ENCODE measurements at places on chromosomes 2 and 18. TPM values are rescaled to one million over a fixed set of nuclear protein-coding genes. Genes with fewer than 3 reads are reported as not detected.

- no peak for DNase-seq
Observed at GRCh38 chr18:27715751-27716150, 461.2 kb downstream of the CDH2 start.

GRCh38 chr2:63614448-63614968, 25.7 kb downstream of the MDH1 start:
- DNase-seq: no peak

- no peak for DNase-seq
Observed at GRCh38 chr2:234401426-234401825, 95.5 kb downstream of the ARL4C start.

DNA sequence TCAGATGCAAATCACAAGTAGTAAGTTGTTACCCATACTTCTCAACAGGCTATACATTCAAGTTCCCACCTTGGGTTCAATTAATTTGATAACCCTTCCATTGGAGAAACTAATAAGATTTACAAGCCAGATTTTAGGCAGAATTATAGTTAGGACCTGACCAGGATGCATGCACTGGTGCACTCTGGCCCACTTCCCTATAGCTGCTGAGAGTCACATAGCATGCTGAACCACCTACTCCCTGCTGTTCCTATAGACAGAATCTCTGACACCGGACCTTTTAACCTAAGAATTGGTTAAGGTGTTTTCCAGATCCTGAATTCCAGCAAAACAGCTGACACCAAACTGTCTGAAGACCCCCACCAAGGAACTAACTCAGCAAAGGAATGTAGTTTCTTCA, 26.2 kb downstream of the FAM210A start:
- DNase-seq: peak; percentile 21

- DNase-seq: no peak
Observed at GRCh38 chr2:129906139-129906860, 73.2 kb upstream of the RAB6C start.

DNA sequence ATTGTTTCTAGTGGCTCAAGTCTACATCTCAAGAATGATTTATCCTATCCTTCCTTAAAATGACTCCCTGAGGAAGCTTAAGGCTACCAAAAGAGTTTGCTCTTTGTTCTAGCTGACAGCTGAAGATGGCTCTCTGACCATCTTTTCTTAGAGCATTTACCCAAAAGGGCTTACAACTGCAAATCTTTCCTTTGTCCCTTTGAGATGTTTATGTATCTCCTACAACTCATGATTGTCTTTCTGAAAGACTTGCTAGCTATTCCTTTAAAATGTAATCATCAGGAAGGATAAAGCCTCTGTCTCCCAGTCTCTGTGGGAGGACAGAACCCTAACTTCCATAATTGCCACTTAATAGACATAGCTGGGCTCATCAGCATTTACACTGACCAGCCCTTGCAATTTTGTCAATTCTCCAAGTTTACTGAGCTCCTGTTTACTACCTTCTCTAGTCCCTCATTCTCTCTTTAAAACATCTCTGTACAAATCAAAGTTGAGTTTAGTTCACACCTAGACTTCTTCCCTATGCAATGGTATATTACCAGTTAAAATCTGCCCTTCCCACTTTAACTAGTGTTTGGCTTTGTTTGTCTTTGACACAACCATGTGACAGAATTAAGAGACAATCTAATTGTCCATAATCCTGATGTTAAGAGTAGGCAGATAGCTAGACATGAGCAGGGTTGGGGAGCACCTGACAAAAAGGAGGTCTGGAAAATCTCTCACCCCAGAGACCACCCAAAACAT, 188.2 kb downstream of the PTH2R start:
- no peak for DNase-seq

DNA sequence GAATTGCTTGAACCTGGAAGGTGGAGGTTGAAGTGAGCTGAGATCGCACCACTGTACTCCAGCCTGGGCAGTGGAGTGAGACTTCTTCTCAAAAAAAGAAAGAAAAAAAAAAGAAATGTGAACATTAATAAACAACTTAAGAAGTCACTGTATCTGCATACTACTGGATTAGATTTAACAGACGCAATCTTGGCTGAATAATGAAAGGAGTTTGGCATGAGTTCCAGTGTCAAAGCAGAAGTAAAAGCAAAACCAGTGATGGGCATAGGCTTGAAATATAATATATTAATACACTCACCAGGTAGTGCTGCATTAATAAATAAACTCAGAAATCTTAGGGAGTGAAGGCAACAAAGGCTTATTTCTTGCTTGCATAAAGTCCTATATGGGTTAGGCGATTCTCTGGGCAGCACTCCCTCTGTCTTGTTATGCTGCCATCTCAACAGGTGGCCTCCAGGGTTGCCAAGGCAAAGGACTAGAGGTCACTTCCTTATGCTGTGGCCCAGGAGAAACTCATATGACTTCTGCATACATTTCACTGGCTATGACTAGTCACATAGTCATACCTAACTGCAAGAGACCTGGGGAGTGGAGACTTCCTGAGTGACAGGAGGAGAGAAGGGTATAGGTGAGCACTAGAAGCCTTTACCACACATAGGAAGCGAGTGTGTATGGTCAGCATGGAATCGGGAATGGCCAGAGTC, 296.2 kb upstream of the SPRED2 start:
- no peak for DNase-seq

DNA sequence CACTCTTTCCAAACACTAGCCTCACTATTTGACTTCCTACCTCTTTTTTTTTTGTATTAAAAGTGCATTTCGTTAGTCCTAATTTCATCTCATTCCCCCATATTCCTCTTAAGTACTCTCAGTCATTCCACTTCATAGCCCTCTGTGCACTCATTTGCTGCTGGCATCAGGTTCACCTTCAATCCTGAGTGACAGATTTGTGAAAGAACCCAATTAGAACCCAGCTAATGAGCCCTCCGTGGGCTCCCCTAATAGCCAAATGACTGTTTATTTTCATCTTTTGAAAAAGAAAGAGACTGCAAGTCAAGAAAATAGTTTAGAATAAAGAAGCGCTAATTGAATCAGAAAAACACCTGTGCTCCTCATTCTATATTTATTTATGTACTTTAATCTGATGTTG, 512.1 kb upstream of the LRATD1 start:
- DNase-seq: no peak

GRCh38 chr2:53848062-53848461, 11.7 kb downstream of the GPR75 start:
- no peak for DNase-seq

DNA sequence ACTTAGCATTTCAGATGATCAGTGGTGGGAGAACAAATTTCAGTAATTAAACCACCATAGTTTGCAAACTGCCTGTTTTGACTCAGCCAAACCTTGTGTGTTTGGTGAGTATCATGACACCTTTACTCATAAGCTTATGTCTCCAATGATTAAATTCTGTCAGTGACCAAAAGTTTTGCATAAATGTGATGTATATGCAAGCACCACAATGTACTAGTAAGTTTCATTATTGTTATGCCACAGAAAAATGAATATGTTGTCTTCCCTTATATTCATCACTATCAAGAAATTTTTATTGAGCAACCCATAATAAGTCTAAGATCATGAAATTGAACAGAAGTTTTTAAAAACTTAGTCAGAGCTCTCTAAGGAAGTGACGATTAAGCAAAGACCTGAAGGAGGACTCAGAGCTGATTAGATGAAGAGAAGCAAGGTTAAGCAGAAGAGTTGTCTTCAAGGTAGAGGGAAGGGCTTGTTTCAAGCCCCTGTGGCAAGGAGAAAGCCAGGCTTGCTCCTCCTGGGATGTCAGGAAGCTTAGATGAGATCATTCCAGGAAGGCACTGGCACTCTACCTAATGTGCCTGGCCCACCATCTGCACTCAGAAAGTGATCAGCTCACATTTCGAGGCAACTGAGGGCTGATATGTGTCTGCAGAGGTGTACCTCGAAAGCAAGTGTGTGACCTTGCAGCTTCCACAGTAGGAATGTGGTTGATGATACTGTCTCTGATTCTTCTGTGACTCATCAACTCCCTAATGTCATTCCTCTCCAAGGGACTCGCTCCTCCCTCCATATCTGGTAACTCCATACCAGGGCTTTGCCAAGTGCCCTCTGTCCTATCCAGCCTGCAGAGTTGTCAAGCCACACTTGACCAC, 54.7 kb downstream of the KCTD18 start:
- no peak for DNase-seq

DNA sequence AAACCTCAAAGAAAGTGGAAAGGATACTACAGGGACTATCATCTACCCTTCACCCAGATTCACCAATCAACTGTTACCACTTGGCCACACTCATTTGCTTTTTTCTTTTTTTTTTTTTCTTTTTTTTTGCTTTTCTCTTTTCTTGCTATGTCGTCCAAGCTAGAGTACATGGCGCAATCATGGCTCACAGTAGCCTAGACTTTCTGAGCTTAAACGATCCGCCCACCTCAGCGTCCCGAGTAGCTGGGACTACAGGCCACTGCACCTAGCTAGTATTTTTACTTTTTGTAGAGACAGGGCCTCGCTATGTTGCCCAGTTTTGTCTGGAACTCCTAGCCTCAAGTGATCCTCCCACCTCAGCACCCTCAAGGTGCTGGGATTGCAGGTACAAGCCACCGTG, 24.0 kb downstream of the BIN1 start:
- DNase-seq: no peak

The HRH4 gene
- polyA plus RNA-seq: not detected

The CLK1 gene
- 44.0 TPM for polyA plus RNA-seq

The CMPK2 gene
- 1.1 TPM for polyA plus RNA-seq

The TUBA4A gene
- 145 TPM for polyA plus RNA-seq
